ENCODE measurements at places on chromosomes 12 and 14.

GRCh38 chr12:53977596-53978445, 3.1 kb upstream of the HOTAIR start:
- DNase-seq = no peak

DNA sequence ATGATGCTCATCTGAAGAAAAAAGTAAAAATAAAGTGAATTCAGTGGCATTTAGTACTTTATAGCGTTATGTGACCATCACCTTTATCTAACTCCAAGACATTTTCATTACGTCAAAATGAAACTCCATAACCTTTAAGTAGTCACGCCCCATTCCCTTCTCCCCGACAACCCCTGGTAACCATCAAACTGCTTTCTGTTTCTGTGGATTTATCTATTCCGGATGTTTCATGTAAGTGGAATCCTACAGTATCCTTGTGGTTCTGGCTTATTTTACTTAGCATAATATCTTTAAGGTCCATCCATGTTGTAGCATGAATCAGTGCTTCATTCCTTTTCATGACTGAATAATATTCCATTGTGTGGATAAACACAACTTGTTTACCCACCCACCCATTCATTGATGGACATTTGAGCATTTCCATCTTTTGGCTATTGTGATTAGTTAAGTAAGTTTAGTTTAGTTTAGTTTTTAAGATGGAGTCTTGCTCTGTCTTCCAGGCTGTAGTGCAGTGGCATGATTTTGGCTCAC, 18.5 kb upstream of the MAP1LC3B2 start:
- no peak for DNase-seq

DNA sequence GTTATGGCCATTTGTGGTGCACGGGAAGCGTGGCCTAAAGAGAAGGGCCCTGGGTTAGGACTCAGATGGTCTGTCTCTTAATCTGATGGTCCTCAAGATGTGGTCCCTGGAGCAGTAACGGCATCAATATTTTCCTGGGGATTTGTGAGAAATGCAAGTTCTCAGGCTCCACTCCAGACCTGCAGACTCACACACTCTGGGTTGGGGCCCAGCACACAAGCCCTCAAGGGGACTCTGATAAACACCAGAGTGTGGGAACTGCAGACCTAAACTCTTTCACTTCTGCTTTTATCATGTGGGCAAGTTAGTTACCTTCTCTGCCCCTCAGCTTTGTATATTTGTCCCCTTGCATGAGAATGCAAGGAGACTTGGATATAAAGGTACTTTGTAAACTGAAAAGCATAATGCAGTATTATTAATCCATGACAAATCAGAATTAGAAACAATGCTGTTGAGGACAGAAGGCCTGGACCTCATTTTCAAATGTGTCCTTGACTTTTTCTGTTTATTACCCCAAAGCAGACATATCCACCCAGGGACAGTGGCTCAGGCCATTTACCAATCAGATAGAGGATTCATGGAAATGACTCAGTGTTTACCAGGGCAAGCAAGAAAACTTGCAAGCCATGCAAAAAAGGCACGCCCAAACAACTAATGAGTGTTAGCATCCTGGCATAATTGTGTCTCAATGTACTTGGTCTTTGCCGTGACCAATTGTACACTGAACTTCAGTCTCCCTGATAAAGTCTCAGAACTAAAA, 157.0 kb downstream of the ASCL1 start:
- DNase-seq = no peak

DNA sequence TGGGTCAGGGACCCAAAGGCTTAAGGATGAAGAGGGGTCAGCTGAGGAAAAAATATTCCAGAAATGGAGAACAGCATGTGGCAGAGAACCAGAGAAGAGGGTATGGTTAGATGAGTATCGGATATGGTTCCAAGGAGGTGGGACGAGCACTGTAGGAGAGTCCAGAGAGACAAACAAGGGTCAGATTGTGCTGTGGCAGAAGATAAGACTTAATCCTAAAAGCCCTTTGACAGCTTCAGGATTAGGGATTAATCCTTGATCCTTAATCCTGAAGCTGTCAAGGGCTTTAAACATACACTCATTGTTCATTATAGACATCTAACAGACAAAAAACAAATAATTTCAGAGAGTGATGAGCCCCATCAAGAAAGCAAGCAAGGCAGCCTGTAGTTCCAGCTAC, 124.0 kb downstream of the SPTSSA start:
- no peak for DNase-seq

DNA sequence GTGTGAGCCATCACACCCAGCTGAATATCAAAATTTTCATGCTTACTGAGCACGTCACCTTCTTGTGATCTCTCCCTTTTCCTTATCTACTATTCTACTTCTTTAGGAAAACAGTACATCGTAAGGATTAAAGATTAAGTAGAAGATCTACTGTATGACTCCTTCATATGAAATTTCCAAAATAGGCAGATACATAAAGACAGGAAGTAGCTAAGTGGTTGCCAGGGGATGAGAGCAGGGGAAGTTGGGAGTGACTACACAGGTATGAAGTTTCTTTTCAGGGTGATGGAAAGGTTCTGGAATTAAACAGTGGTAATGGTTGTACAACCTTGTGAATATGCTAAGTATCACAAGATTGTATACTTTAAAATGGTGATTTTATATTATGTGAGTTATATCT, 36.5 kb upstream of the CERS5 start:
- no peak for DNase-seq

DNA sequence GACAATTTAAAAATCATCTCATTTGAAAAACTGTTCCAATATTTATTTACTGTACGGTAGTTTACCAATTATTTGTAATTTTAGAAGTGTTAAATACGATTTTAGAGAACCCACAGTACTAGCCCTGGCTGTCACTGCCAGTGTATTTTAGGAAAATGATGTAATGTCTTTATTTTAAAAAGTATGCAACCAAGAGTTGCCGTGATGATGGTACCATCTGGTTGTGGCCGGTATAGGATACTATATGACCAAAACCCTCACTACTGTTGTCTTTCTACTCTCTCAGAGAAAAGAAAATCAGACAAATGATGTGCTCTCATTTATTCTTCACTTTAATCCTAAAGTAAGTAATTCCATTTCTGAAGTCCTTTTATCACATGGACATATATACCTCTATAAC, 395.0 kb downstream of the FOXG1 start:
- no peak for DNase-seq

DNA sequence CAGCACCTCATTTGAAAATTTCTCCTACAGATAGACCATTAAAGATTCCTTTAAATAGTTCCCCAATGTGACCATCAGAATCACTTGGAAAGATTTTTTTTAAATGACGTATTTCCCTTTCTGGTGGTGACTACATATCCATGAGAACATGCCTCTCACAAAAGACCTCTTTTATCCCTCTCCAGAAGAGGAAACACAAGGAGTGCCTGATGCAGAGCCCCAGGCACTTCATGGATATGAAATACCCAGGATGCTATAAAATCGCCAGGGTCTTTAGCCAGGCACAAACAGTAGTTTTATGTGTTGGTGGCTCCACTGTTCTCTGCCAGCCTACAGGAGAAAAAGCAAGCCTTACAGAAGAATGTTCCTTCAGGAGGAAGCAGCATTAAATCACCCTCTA, 97.1 kb downstream of the ETNK1 start:
- DNase-seq = no peak
